ENCODE measurements at places on chromosomes 2 and 18.

- no peak for DNase-seq
Measured at GRCh38 chr2:88933091-88933490, 241.6 kb downstream of the RPIA start.

- DNase-seq = no peak
Measured at GRCh38 chr2:64996871-64997307, 7.7 kb downstream of the SLC1A4 start.

DNA sequence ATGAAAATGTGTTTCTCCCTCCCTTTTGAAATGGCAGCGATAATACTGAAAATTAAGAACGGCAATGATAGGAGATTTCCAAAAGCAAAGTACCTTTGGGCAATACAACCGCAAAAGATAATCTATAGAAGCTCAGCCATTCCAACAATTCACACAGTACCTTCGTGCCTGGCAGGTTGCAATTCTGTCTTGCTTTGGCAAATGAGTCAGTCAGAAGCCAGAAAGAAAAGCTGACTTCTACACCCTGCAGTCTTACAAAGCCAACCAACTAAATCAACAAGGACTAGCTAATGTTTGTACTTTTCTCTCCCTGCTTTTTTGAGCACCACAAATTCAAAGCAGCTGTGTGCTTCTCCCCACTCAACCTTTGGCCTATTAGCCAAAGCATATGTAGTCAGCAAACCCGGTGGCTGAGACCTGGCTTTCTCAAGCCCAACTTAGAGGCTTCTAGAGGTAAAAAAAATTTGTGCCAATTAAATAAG is 25.7 kb upstream of the ID2 start:
- DNase-seq = no peak

DNA sequence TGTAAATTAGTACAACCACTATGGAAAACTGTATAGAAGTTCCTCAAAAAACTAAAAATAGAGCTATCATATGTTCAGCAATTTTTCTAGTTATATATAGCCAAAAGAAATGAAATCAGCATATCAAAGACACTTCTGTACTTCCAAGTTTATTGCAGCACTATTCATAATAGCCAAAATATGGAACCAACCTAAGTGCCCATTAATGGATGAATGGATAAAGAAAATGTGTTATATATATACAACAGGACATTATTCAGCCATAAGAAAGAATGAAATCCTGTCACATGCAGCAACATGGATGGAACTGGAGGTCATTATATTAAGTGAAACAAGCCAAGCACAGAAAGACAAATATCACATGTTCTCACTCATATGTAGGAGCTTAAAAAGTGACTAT is 112.6 kb downstream of the MDH1 start:
- no peak for DNase-seq

DNA sequence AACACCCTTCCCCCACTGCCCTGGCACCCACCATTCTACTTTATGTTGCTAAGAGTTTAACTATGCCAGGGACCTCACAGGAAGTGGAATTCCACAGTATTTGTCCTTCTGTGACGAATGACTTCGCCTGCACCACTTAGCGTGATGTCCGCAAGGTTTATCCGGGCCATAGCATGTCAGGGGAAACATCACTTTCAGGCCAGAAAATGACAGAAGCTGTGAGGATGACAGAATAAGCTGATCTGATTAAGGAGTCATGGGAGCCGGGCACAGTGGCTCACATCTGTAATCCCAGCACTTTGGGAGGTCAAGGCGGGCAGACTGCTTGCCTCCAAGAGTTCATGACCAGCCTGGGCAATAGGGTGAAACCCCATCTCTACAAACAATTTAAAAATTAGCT is 248.8 kb downstream of the EIPR1 start:
- no peak for DNase-seq

DNA sequence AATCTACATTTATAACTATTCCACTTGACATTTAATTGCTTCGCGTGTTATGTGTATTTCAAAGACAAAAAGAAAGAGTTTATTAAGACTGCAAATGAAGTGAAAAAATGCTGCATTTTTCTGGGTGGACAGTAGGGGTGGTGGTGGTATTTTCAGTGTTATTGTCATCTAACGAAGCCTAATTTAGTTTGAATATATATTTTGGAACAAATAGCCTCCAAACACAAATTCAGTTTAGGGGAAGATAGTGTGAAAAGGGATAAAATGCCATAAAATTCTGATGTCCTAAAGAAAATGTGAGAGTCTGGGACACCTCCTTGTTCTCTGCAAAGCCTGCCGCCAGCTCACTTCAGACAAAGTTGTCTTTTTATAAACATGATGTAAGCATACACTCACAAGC is 425.1 kb downstream of the NRXN1 start:
- DNase-seq = no peak

GRCh38 chr2:181371782-181372645 is 85.2 kb upstream of the ITGA4 start:
- no peak for DNase-seq

DNA sequence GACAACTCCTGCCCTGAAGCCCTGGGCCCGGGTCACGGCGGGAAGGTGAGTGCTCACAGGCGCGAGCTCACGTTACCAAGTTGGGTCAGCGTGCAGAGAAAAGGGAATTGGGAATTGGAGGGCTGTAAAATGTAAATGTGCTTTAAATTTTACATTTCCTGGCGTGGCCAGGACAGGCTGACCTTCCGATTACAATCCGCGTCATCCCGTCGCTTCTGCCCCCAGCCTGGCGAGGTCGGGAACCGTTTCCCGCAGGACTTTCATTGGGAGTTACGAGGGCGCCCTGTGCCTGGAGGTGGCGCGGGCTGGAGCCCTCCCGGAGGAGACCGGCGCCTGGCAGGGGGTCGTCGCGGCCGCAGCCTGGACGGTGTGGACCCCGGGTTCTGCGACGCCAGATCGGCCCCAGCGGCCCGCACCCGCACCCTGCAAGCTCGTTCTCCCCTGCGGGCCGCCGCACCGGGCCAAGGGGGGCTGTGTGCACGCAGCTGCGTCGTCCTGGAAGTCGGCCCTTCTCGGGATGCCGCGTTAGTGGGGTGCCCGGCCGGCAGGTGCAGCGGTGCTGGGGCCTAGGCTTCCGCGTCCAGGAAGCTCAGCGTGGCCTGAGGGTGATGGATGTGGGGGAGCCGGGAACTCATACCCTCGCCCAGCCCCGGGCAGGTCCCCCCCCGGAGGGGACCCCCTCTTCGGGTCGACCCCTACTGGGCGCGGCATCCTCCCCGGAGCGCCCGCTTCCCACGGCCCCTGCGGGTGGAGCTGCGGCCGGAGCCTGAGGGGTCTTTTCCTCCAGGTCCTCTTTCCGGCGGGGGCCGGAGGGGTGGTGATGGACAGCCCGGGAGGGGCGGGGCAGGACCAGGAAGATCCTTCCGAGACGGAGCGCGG is 63.9 kb downstream of the LRRFIP1 start:
- no peak for DNase-seq

GRCh38 chr2:112730791-112731190 is 10.0 kb downstream of the NT5DC4 start:
- no peak for DNase-seq

DNA sequence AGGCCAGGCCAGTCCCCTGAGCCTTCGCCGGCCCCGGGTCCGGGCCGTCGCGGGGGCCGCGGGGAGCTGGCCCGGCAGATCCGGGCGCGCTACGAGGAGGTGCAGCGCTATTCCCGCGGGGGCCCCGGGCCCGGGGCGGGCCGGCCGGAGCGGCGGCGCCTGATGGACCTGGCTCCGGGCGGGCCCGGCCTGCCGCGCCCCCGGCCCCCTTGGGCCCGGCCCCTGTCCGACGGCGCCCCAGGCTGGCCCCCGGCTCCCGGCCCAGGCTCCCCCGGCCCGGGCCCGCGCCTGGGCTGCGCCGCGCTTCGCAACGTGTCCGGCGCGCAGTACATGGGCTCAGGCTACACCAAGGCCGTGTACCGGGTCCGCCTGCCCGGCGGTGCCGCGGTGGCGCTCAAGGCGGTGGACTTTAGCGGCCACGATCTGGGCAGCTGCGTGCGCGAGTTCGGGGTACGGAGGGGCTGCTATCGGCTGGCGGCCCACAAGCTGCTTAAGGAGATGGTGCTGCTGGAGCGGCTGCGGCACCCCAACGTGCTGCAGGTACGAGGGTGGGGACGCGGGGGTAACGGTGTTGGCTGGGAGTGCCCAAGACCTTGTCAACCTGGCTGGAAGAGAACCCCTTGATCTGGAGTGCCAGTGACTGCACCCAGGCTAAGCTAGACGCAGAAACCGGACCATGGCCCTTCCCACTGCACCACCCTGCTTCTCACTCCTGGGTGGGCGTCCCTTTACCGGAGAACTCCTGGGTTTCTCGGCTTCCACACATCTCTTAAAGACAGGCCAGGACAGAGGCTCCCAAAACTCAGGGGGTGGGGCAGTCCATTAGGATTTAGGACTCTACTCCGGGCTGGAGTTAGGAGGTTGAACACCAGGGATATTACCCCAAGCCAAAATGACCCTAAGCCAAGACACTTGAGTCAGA is 739 bp downstream of the PKDCC start:
- DNase-seq = no peak

DNA sequence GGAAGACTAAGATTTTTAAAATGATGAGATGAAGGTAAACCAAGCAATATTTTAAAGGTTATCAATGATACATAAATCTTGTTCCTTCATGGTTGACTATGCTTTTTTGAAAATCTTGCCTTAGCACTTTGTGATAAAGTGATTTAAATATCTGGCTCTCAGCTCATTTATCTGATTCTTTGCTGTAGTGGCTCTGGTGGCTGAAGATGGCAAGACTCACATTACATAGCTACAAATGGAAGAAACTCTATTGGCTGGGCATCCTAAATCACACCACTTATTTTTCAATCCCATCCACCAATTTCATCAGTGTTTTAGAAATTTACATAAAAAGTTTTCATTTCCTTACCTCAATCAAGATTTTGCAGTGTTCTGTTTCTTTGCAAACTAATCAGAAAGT is 16.6 kb upstream of the APCDD1 start:
- no peak for DNase-seq

DNA sequence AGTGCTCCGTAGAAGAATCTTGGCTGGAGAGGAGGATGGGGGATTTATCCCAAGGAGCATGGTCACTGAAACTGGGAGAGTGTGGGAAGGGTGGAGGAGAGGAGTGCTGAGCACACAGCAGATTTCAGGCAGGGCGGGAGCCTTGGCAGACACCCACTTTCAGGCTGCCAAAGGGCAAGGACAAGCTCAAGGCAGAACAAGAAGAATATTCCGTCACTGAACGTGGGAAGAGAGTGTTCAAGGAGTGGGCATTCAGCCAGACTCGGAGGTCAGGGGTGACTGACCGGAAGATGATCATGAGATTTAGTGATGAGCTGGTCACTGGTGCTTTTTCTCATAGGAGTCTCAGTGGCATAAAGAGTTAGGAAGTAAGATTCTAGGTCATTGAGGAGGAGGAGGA is 136.2 kb upstream of the RASGRP3 start:
- no peak for DNase-seq

- no peak for DNase-seq
Measured at GRCh38 chr2:206163251-206163880, 3.7 kb downstream of the EEF1B2 start.

DNA sequence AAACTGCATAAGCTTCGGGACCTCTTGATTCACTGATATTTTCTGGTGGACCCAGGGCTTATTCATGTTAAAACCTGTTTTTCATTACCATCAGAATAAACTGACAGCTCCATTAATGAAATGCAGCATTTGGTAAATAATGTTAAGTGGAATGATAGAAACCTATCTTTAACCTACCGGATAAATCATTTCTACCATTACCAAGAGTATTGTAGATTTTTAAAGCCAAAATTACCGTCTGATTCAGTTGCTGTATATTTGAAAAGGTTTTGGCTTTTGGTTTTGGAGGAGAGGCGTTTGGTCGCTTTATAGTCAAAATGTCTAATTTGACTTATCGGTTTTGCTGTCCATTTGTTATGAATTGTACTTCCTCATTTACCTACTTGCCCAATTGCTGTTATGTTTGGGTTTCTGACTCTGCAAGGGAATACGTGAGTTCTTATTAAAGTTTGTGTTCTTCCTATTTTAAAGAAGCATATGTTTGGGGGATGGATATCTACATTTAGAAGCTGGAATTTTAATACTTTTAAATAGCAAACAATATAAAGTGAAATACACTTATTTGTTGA is 1.0 kb upstream of the CUL3 start:
- peak; percentile 2 for DNase-seq

- DNase-seq = peak; percentile 19
Measured at GRCh38 chr2:181953881-181954537, 31.6 kb upstream of the PPP1R1C start.

GRCh38 chr18:54162431-54162830 is 62.0 kb downstream of the MBD2 start:
- DNase-seq = no peak

DNA sequence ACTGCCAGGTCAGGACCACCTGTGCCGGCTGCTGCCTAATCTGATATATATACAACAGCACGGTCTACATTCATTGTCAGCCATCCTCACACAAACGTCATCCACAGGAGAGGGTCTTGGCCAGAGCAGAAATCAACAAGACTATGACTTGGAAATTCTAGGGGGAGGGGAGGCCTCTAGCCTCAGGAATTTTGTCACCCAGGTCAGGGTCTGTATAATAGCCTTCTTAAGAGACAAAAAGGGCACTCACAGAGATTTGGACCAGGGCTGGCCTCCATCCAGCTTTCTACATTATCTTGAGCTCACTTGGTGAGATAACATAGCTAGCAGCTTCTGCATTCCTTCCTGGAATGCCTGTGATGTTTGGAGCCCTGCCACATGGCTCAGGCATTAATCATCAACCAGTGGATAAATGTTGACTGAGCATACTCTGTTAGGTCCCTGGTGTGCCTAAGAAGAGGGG is 50.4 kb upstream of the CTIF start:
- DNase-seq = no peak

- no peak for DNase-seq
Measured at GRCh38 chr2:15627817-15628684, 36.4 kb downstream of the DDX1 start.

GRCh38 chr2:159774370-159774990 is 23.5 kb downstream of the CD302 start:
- DNase-seq = no peak

- no peak for DNase-seq
Measured at GRCh38 chr18:50075772-50076171, 119.2 kb downstream of the MYO5B start.

DNA sequence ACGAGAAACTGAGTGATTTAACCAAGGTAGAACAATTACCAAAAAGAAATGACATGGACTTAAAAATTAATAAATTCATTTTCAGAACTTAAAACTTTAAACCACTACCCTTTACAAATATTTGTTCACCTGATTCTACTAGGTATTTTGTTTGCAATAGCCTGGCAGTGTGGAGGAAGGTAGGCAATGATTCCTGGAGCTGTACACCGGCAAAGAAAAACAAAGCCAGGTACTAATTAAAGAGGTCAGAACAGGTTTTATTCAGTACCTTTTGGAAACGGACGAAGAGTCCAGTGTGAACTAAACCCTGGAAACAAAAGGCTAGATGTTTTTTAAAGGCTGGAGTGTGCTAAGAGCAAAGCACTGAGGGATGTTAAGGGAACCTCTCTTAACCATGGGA is 561.3 kb upstream of the FSHR start:
- DNase-seq = no peak

Measured in putamen (tissue), 1 donor.